ENCODE measurements at places on chromosomes 6 and 20.

DNA sequence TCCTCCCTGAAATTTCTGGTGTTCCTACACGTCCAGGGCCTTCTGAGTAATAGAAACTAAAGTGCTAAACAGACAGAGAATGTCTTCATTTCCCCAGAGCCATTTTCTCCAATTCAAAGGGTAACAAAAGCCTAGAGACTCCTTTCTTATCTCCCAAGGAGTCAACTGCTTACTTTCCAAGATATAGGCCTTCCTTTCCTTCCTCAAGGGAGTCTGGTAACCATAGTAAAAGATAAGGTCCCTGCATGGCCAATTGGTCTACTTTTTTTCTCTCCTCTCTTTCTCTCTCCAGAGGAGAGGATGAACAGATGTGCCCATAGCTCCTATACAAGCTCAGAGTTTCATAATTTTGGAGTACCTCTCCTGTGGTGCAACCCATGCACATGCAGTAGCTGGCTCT is 185.7 kb downstream of the ASCC3 start:
- DNase-seq = no peak

DNA sequence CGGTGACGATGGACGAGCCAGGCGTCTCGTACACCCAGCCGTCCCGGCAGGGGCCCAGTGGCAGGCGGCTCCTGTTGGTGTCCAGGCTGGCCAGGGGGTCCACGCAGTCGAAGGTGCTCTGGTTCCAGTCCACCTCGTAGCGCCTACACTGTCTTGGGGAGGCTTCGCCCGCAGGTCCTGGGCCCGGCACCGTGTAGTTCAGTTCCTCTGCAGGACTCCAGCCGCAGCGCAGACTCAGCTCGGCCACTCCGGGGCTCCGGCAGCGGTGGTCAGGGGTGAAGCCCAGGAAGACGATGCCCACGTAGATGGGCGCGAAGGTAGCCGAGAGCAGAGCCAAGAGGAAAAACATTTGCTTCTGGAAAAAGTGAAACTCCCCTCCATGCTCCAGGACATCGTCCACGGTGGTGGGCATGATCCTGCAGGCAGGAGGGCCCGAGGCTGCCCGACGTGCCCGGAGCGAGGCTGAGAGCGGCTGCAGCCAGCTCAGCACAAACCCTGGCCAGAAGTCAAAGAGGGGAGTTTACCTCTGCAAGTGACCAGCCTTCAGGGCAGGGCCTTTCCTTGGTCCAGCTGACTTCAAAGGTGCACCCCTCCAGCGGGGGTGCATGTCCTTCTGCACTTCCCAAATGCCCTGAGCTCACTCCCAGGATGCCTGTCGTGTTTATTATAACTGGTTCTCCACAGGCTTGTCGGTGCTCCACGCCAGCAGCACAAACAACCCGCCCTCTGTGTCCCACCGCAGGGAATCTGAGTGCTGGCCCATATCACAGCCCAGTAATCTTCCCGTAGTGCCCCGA is at the start of gene SLC22A2:
Gene SLC22A2 (minus strand): TSS at position 476 of the 797 bp plus-strand sequence. CDS start 64 bp downstream, at position 412.
- no peak for DNase-seq

- DNase-seq = no peak
Observed at GRCh38 chr6:96563853-96564252, 925 bp downstream of the FHL5 start.

DNA sequence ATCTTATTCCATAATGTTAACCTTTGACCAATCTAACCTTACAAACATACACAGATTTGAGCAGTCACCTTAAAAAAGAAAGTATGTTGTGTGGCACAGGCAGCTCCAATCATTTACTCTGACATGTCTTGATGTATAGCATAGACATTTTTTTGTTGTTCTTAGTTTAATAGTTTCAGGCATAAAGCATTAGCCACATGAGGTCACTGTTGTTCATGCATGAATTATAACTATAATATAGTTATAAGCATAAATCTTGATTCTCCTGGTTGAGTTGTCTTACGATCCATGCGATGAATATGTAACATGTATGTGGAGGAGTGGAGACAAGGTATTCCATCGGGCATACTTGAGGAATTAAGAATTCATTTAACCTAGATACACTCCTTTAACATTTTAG is 26.1 kb upstream of the NKAIN2 start:
- DNase-seq = no peak

DNA sequence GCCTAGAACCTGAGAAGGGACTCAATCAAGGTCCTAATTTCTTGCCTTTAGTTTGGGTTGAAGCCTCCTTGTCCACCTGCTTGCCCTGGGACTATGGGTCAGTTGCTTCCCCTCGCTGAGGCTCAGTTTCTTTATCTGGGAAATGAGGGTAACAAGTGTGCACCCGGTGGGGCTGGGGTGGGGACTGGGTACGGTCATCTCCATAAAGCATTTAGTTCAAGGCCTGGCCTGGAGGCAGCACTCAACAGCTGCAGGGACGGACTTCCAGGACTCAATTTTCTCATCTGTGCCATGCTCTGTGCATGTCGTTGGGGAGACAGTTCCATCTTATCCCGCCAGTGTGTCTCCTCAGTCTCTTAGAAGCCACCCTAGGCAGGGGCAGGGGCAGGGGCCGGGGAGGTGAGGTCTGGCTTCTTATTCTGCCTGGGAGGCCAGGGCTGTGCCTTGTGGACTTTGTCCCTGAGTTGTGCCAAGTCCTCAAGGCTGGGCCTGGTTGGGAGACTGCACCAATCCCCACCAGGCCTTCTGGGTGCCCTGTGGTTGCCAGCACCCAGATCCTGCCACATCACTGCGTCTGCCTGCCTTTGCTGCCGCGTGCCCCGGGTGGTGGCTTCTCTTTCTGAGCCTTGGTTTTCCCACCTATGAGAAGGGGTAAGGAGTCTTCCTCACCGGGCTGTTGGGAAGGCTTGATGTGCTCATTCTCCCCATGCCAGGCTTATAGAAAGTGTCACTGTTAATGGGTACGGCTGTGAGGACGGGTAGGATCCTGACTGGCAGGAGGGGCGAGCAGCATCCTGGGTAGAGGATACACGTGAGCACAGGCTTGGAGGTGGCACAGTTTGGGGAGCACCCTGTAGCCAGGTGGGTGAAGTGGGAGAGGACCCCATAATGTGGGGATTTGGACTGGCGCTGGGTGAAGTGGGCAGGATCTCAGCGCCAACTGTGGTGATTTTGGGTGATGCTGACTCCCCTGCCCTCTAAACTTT is 8.6 kb downstream of the SRC start:
- no peak for DNase-seq

- peak; percentile 24 for DNase-seq
Observed at GRCh38 chr6:127464881-127465459, 5.8 kb upstream of the KIAA0408 start.

DNA sequence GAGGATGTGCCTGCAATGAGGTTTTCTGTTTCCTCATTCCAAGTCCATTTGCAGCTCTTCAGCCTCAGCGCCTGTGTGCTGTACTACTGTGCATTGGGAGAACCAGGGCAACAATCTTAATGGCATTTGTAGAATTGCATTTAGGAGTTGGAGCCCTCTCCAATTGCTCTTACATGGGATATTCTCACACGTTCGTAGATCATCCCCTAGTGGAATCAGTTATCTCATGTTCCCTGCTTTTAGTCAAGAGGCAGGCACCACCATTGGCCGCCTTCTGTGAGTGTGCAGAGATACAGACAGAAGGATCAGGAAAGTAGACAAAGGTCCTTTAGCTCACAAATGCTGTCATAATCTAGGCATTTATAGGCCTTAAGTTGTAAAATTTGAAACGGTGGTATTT is 84.2 kb upstream of the RGS17 start:
- no peak for DNase-seq

DNA sequence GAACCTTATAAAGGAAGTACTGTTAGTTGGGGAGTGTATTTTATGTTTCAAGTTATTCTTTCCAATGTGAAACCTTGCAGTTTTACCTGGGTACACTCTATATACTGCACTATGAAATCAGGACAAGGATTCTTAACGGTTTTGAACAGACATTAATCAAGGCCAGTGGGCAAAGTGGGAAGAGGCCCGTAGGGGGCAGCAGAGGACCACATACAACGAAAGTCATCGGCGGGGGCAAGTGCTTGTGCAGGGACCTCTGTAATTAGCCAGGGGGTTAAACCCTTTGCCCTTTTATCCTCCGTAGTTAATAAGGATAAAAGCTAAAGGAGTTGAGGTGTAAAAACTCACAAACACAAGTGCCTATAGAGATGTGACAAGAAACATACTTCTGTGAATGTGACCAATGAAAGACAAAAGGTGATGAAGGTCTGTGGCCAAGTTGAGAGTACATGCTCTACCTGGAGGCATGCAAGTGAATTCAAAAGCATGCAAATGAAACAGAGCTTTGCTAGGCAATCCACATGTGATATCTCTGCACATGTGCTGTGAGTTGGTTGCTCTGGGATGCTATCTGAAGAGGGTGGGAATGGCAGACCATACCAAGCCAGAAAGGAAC is 392.7 kb upstream of the MAN1A1 start:
- peak; percentile 31 for DNase-seq

- no peak for DNase-seq
Observed at GRCh38 chr6:170205126-170205525, 85.8 kb downstream of the DLL1 start.

All from activated CD8-positive, alpha-beta memory T cell treated with anti-CD3 and anti-CD28 coated beads for 48 hours (primary cell).